ENCODE measurements at places on chromosomes 2 and 18.
A peak's percentile ranks its signal among the peaks of the same experiment; 100 is the strongest.

DNA sequence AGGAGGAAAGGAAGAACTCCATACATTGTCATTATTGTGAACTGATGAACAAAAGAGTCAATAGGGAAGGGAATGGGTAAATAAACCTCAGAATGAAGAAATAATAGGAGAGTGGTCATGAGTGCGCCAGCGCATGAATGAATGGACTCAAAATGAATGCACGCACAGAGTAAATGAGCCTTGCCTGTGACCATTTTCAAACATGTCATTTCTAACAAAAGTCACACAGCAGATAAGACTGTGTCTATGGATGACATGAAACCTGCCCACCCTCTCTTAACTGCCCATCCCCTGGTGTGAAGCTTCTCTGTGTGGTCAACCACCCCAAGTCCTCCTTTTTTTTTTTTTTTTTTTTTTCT lies 121.1 kb upstream of the TEX51 start:
- DNase-seq: no peak

DNA sequence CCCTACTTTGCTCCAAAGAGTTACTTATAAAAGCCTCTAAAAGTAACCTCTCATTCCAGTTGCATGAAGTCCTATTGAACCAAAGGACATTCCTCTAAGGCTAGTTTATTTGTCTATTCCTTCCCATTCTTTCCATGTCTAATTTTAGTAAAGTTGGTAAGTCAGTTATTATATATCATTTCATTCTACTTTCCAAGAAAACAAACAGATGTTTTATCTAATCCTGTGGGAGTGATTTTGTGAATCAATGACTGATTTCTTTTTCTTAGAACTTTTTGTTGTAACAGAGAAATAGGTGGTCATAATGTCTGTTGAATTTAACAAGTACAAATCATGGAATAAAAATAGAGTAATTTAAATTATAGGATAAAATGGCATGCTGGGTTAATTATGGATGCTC lies 286.3 kb downstream of the FSIP2 start:
- no peak for DNase-seq

DNA sequence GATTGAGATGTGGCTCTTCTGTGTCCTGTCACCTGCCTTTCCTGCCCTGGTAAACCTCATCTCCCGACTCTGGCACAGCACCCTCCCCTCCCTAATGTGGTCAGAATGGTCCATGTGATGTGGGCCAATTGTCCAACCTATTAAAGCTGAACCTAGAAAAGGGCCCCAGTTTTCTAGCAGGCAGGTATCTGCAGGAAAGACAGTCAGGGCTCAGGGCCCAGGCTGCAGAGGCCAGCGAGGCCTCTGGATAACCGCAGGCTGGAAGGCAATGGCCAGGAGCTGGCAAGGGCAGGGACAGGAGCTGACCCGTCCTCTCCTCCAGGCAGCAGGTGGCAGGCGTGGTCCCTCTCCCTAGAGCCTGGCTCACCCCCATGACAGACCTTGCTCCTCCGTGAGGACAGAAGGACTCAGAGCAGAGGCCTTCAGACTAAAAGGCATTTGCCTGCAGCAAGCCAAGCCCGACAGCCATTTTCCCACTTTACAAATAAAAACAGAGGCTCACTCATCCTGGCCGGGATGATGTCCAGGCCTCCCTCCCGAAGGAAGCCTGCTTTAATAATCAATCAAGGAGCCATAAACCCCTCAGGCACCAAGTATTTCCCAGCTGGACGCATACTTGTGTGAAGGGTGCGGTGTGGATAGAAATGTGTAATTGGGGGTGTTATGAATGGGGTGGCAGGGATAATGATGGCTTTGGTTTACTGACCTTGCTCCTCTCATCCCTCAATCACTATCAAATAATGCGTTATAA lies 107.1 kb downstream of the TWIST2 start:
- no peak for DNase-seq

DNA sequence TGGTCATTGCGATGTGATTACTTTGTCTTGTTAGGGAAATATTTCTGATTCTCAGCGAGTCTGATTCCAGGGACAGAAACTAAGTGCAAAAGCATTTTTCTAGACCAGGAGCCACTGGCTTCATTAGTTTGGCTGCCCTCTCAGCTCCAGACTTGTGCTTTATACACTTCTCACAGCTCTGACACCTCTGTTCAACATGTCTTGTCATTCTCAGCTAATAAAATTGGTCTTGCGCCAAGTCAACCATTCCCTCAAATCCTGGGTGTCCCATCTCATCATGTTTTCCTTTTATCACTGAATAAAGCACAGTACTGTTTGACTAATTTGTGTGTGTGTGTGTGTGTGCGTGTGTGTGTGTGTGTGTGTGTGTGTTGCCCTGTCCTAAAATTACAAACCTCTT lies 215.5 kb upstream of the EPHA4 start:
- no peak for DNase-seq

- peak; percentile 86 for DNase-seq
Measured at GRCh38 chr18:37537868-37538525, 27.6 kb downstream of the CELF4 start.

- DNase-seq: no peak
Measured at GRCh38 chr18:23337599-23338444, 115.3 kb upstream of the RIOK3 start.

GRCh38 chr2:226489775-226490541 lies 309.7 kb downstream of the IRS1 start:
- no peak for DNase-seq

DNA sequence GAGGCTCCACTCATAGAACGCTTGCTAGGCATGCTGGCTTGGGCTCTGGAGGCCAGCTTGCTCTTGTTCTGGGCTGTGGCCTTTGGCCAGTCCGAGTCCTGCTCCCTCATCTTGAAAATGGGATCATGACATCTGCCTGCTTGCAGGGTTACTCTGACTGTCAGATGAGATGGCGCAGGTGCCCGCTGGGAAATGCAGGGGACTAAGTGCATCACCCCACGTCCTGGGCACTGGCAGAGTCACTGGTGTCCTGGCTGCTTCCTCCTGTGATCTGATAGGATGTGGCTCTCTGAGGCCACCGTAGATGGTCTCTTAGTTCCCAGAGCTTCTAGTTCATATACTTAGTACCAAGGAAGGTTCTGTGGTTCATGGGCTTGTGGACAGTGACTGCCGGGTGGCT lies 18.5 kb downstream of the LDLRAD4 start:
- DNase-seq: no peak

DNA sequence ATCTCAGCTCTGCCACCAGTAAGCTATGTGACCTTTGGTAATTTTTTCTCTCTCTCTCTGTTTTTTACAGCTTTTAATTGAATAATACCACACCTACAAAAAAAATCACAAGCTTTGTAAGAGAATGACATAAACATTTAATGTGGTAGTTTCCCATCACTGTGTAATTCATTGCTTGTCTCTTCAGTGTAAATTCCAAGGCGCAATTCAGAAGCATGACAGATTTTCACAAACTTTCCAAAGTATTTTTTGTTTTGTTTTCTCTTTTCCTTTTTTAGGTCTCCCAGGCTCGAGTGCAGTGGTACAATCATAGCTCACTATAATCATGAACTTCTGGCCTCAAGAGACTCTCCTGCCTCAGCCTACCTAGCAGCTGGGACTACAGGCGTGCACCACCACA lies 25.0 kb upstream of the PPM1B start:
- DNase-seq: no peak

- DNase-seq: no peak
Measured at GRCh38 chr2:61785583-61785982, 68.3 kb downstream of the FAM161A start.

- DNase-seq: peak; percentile 56
Measured at GRCh38 chr18:26865557-26865956, at the start of gene AQP4. AQP4 (minus strand) TSS chr18:26865707; CDS start chr18:26865689, 18 bp downstream.

DNA sequence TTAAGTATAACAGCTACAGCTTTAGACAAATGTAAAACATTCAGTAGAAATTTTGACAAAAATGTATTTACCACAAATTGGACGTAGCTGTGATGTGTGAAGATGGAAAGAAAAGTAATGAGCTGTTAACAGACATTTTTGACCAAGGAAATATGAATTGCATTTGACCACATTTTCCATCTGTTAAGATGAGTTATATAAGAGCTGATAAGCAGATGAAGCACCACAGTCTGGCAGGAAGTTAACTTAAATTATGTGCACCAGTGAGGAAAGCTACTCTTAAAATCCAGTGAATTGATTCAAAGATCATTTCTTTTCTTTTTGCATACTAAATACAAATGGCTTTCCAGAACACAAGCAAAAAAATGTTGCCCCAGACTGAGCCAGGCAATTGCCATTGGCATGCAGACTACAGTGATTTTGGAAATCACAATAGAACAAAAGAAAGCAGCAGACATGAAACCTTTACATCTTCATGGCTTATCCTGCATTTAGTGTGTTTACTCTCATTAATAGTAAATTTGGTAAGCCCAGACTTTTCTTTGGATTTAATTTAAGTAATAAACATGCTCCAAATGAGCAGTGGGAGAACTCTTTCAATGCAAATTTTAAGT lies 493.7 kb downstream of the TMX3 start:
- no peak for DNase-seq

All from left ventricle myocardium superior (tissue), 1 donor.